Right renal pelvis (tissue), 4 donors: ENCODE measurements at places on chromosomes 6 and 20. TPM values are rescaled to one million over a fixed set of nuclear protein-coding genes. Genes with fewer than 3 reads are reported as not detected.

GGTLC1 gene
- 0.27 TPM for polyA plus RNA-seq

GTSF1L gene
- not detected for polyA plus RNA-seq

CRISP3 gene
- 0.08 TPM for polyA plus RNA-seq

TUBB1 gene
- 1.8 TPM for polyA plus RNA-seq

HSPA12B gene
- 13.3 TPM for polyA plus RNA-seq

GRM1 gene
- 0.20 TPM for polyA plus RNA-seq

PDE10A gene
- polyA plus RNA-seq, result 24.2 TPM

TDP2 gene
- 67.4 TPM for polyA plus RNA-seq

COL10A1 gene
- 0.55 TPM for polyA plus RNA-seq

DNA sequence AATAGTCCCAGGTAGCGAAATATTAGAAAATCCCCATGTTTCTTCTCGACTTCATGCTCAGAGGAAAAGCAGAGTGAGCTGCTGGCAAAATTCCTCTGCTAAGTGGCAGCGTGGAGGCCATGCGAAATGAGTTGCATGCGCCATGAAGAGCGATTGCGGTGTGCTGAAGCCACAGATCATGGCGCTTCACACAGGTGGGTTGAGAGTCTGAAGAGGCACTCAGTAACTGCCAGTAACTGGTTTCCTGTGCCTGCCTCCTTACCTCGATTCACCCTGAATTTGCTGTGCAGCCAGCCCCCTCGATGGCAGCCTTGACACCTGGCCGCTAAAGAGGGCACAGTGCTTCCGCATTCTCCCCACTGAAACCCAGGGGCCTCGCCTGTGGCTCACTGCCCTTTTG lies 301.5 kb downstream of the NRN1 start:
- DNase-seq, result no peak

GRCh38 chr6:35922139-35922554 lies 1.2 kb upstream of the SRPK1 start:
- no peak for DNase-seq

DNA sequence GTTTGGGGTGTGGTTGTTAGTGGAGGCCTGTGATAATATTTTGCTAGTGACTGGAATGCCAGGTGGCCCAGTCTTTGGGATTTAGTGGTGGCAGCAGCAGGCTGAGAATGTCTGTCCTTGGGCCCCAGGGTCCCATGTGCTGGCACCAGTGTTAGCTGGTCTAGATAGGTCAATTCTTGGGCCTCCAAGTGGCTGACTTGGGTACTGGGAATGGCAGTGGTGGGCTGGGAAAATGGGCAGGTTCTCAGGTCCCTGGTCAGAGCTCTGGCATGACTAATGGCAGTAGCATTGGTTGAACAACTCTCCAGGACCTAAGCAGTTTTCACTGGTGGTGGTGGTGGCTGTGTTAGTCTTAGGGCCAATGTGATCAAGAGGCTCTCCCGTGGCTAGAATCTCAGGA lies 50.3 kb downstream of the OLIG3 start:
- DNase-seq, result no peak

GRCh38 chr6:6711832-6712448 lies 123.4 kb downstream of the LY86 start:
- no peak for DNase-seq

DNA sequence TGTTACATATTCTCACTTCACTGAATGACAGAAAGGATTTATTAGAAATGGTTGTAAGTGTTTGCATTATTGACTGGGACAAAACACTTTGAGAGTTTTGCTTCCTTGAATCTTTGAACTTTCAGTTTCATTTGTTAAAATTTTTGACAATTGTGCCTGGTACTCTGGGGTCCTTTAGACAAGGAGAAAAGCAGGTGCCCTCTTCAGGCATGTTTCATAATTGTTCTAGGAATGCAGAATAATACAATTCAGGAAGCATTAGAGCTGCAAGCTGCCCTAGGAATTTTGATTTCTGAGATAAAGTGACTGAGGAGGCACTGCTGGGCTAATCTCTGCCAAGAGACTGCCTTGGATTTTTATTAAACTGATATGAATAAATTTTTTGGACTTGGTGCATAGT lies 49.7 kb downstream of the TOP1 start:
- DNase-seq, result no peak

DNA sequence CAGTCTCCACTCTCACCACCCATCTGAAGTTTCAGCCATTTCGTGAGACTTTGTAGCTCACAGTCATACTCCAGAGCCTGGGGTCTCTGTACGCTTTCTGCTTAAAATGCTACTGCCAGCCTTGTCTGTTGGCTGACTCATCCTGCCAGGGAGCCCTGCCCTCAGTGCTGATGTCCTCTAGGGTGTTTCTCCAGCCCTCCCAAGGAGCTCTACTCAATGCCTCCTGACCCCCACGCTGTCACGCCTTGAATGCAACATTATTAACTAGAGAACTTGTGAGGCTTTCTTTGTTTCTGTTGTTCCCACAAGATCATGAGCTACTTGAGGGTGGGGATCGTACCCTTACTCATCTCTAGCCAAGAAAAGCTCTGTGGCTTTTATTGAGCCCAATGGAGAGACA lies 20.1 kb downstream of the KIF16B start:
- no peak for DNase-seq

DNA sequence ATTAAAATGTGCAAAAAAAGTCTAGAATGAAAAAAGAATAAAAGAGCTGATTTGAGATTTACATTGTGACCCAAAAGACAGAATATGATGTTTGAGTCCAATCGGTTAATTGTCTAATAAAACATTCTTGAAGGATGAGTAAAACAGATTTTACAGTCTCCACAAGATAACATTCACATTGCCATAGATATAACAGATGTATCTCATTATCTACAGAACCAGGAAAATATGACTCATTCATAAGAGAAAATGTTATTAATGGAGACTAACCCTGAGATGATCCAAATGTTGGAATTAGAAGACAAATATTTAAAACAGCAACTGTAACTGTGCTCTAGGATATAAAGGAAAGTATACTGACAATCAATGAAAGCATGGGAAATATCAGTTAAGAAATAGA lies 141.7 kb downstream of the RFX6 start:
- no peak for DNase-seq

DNA sequence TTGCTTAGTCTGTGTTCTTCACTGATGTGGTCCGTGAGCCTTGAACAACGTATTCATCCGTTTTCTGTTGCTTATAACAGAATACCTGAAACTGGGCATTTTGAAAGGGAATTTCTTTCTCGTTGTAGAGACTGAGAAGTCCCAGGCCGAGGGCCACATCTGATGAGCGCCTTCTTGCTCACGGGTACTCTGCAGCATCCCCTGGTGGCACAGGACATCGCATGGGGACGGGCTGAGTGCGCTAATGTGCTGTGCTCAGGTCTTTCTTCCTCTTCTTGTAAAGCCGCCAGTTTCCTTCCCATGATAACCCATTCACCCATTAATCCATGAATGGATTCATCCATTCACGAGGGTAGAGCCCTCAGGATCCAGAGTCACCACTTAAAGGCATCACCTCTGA lies 161.0 kb downstream of the NFATC2 start:
- DNase-seq, result no peak

- DNase-seq, result no peak
Measured at GRCh38 chr6:113461153-113461932, 395.8 kb upstream of the MARCKS start.

- DNase-seq, result no peak
Measured at GRCh38 chr20:56350842-56351241, 7.9 kb upstream of the FAM210B start.

DNA sequence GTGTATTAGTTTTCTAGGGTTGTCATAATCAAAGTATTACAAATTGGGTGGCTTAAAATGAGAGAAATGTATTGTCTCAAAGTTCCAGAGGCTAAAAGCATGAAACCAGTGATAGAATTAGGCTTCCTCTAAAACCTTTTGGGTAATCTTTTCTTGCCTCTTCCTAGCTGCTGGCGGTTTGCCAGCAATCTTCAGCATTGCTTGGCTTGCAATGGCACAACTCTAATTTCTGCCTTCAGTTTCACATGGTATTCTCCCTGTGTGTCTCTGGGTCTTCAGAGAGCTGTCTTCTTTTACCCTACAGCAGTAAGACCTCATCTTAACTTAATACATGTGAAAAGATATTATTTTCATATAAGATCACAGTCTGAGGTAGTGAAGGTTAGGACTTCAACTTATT lies 479.1 kb upstream of the GJE1 start:
- no peak for DNase-seq

DNA sequence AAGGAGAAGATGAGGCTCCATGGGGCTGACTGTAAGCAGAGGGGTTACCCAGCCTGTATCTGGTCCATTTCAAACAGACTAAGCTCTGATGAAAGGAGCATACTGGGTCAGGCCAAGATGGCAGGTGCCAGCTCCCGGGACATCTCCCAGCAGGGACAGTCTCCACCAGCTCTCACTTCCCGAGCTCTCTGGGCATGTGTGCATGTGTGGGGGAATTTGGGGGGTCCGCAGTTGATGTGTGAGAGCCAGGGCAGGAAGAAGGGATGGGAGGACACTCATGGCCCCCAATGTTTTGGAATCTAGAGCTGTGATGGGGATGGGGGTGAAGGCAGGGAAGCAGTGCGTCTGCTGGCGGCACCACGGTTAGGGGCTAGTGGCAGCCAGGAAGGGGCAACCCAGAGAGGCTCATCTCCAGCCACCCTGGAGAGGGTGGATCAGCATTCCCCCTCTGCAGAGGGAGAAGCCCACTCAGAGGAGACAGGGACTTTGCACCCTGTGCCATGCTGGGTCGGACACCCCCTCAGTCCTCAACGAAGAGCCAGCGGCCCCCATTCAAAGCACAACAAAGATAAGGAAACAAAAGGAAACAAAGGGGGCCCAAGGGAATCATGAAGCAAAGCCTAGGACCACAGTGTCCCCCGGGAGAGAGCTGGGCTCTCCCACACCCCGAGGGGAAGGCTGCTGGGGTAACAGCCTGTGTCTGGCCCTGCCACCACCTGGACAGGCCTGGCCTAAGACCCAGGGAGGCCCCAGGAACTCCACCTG lies 52.4 kb downstream of the DSTN start:
- DNase-seq, result no peak

GRCh38 chr20:21562656-21563055 lies 48.8 kb upstream of the NKX2-2 start:
- no peak for DNase-seq

DNA sequence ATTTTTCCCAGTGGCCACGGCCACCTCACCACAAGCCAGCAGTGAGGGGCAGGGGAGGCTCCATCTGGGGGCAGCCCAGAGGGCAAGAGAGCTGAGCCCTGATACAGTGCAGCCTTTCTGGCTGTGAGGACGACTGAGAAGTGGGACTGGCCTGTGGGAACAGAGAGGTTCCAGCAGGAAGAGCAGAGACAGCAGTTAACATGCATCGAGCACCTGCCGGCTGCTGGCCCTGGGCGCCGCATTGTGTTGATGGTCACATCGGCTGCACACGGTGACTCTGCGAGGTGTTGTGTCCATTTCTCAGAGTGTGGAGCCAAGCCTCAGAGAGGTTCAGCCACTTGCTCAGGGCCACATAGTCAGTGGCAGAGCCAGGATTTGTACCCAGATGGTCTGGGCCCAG lies 9.8 kb downstream of the FOXS1 start:
- no peak for DNase-seq

DNA sequence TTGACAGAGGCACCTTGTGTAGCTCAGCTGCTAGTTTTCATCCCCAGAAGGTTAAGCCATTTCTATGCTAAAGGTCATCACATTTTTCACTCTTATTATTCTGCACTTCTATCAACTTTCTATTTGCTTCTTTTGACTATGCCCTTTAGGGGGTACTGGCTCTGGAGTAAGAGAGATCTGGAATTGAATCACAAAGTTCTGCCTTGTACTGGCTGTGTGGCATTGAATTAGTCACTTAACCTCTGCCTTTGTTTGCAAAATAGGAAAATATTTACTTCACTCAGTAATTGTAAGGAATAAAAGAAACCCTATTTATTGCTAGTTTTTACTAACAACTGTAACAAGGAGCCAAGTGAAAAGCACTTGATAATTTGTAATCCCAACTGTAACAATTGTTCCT lies 56.8 kb upstream of the MTRF1L start:
- no peak for DNase-seq

GRCh38 chr6:107032051-107032450 lies 4.1 kb downstream of the MTRES1 start:
- DNase-seq, result no peak

DNA sequence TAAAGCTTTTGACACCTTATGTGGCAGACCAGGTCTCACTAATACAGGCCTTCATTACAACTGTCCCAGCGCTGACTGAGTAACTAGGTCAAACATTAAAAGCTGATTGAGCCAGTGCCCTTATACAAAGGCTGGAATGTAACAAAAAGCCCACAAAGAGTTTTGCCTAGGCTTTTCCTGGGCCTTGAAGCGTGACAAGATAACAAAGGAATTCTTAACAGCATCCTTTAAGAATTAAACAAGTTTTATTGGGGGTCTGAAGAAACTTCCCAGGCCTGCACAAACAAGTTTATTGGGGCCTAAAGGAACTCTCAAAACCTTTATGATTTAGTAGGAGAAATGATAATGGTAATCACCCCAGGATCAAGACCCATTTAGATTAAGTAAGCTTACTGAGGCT lies 267.6 kb upstream of the FAM83B start:
- DNase-seq, result no peak

GRCh38 chr6:84222426-84222825 lies 5.0 kb downstream of the CEP162 start:
- no peak for DNase-seq

- DNase-seq, result no peak
Measured at GRCh38 chr6:894274-894673, 201.3 kb upstream of the EXOC2 start.

GRCh38 chr6:5411414-5411813 lies 150.1 kb downstream of the FARS2 start:
- DNase-seq, result no peak

DNA sequence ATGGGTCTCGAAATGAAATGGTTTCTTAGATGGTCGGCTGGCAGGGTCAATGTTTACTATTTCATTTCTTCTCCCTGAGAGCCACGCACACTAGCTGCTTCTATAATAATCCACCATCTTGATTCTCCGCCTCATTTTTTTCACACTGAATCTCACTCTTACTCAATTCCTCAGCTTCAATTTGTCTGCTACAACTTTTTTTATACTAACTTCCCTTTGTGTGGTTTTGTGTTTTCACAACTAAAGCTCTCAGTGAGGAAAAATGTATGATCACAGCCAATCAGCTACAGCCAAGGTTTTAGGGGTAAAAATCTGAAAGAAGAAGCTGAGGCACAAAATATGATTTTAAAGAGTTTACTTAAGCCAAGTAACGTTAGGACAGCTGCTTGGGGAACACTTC lies 1309.4 kb downstream of the EPHA7 start:
- no peak for DNase-seq
